ENCODE measurements at places on chromosomes 5 and 9.

DNA sequence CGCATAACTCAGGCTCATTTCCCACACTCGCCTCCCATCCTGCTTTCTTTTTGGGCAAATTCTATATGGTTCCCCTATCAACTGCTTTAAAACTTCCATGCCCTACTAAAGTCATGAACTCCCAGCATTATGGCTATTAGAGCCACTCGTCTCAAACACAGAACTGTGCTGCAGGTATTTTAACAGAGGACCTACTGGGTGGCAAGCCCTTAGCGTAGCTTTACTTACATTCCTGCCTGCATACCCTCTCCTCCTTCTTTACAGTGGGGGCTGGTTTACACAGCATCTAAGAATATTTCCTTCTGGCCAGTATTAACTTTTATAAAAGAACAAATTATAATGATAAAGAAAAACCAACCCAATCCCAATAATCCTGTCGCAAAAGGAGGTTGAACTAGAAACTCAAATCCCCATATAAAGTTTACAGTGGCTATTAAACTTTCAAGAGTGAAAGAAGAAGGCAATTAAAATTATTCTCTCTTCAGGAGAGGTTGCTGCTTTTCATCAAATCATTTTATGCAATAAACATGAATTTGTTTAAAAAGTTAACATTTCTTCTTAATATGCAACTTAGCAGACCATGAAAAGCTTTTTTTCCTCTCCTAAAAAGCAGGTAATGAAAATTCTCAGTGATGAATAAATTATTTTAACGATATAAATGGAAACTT lies 100.6 kb downstream of the ELAVL2 start:
- DNase-seq = no peak

DNA sequence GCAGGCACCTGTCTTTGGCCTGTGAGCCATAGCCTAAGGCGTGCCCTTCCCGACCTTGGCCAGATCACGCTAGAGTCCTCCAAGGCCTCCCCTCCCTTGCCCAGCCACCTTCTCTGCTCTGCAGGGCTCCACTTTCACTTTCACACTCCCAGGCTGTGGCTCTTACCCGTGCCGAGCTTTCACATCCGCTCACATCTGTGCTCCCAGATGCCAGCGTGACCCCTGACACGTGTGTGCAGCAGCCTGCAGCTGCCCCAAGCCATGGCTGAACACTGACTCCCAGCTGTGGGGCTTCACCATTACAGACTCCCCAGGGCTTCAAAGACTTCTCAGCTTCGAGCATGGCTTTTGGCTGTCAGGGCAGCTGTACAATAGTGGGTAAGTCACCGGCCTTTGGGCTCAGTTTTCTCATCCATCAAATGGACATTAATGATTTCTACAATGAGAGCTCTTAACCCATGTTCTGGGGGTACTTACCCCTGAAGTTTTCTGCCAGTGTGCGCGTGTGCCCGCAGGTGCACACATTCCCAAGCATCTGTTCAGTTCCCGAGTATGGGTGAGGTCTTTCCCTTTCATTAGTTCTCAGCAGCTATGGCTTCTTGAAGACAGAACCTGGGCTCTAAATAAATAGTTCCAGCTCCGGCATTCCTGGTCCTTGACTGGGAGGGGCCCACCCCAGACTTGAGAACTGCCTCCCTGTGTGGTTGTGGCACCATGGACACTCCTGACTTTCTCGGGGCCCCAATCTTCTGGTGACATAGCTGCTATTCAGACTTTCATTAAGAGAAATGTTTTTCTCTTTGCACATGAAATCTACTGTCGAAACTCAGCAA lies 118.6 kb downstream of the RGS3 start:
- peak; percentile 72 for DNase-seq

DNA sequence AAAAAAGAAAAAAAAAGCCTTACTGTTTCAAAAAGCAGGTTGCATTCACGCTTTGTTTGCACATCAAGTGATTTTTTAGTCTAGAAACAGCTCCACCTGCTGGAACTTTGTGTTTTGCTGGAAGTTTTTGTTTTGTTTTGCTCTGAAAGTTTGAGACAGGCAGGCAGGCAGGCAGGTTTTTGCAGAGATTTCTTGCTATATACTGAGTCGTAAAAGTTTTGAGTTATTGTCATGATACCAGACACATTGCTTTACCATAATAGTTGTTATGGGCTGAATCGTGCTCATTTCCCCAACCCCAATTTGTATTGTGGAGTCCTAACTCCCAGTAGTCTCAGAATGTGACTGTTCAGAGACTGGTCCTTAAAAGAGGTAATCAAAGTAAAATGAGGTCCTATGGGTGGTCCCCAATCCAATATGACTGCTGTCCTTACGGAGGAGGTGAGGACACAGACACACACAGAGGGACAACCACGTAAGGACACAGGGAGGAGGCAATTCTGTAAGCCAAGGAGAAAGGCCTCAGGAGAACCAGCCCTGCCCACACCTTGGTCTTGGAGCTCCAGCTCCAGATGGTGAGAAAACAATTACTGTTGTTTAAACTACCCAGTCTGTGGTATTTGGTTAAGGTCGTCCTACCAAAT lies 20.9 kb downstream of the OR2Y1 start:
- peak; percentile 17 for DNase-seq

DNA sequence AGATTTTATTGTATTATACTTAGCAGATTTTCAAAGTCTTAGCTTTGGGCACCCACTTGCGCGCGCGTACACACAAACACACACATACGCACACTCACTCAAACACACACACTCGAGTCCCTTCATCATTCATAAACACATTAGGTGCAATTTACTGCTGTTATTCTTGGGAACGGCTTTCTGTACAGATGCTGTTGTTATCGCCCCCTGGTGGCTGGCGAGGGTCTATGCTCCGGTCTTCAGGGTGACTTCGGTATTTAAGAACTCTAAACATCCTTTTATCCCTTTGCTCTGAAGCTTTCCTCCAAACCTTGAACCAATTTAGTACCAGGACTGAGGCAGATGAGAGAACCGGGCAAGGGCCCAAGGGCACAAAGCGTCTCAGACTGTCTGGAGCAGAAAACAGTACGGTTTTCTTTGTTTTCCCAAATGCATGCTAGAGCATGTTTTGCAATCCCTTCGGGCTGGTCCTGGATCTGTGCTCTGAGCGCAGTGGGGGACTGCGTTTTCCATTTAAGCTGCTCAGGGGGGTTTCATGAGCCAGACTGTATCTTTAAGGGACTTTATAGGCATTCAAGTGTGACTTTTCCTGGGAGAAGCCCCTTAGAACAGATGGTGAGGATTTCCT lies 1.7 kb upstream of the SLIT3 start:
- DNase-seq = peak; percentile 78

DNA sequence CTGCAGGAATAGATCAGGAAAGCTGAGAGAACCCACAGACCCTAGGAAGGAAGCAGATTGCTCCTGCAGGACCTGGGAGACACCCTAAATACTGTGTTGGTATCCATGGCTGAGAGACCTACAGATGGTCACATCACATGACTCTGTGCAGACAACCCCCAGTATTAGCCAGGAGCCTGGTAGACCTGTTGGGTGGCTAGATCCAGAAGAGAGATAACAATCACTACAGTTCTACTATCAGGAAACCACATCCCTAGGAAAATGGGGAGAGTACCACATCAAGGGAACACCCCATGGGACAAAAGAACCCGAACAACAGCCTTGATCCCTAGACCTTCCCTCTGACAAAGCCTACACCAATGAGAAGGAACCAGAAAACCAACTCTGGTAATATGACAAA lies 24.2 kb upstream of the MELK start:
- DNase-seq = no peak

GRCh38 chr5:180166176-180166575 lies 42.8 kb downstream of the RASGEF1C start:
- DNase-seq = no peak

DNA sequence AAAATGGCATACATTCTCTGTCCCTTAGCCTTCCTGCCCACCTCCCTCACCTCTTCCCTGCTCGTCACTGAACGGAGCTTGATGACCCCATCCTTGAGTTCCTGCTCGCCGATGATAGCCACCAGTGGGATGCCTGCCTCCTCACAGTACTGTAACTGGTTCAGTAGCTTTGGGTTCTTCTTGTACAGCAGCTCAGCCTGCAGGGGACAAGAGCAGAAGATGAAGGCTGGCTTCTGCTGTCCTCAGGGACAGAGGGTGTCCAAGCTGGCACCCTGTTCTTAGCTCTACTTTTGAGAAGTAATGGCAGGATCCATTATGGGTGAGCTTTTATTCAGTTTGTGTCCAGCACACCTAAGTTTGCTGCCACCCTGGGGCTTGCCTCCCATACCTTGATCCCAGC lies 1.3 kb upstream of the DND1 start:
- no peak for DNase-seq

DNA sequence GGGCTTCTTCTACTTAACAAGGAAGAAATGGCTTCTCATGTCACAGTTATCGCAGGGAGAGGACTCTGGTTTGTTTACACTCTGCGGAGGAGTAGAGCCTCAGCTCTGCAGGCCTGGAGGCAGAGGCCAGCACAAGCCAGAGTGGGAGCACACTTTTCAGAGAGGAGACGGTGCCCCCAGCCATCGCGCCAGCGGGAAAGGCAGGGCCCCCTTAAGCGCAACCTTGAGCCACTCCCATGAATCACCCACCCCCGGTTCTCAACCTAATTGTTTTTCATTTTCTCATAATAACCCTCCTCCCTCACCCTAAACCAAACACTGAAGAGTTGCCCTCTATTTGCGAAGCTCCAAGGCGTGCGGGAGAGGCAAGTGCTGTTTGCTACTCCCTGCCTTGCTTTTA lies 208.4 kb upstream of the TBCA start:
- no peak for DNase-seq

DNA sequence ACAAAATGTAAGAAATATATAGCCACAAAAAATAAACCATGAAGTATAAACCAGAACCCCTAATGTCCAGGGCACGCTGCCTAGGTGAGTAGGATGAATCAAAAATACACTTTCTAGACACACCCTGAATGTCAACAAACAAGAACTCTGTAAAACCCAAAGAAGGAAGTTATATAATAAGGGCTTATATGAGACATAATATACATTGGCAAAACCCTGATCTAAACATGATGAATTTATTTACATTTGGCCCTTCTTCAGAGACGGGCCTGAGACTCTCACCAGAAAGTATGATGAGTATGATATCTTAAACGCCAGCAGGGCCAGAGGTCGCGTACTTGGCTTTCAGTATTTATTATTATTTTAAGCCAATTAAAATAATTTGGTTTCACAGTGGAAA lies 125.1 kb upstream of the FST start:
- no peak for DNase-seq

GRCh38 chr5:78286290-78286689 lies 8.2 kb downstream of the AP3B1 start:
- no peak for DNase-seq

- no peak for DNase-seq
Observed at GRCh38 chr9:126248680-126249079, 77.9 kb upstream of the MVB12B start.

DNA sequence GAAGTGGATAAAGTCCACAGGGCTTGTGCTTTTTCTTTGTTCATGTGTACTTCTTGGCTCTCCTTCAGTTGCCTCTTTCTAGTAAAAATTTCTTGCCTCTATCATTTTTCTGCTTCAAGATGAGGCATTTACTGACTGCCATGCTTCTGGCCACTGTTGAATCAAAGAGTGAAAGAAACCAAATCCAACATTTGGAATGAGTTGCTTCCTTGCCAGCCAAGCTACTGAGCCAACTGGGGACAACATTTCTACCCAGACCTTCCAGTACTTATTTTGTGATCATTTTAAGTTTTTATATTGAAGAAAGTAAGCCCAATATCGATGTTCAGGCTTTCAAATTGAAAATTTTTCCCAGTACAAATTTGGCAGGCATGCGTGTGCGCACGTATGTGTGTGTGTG lies 73.2 kb downstream of the SNCAIP start:
- DNase-seq = peak; percentile 16

DNA sequence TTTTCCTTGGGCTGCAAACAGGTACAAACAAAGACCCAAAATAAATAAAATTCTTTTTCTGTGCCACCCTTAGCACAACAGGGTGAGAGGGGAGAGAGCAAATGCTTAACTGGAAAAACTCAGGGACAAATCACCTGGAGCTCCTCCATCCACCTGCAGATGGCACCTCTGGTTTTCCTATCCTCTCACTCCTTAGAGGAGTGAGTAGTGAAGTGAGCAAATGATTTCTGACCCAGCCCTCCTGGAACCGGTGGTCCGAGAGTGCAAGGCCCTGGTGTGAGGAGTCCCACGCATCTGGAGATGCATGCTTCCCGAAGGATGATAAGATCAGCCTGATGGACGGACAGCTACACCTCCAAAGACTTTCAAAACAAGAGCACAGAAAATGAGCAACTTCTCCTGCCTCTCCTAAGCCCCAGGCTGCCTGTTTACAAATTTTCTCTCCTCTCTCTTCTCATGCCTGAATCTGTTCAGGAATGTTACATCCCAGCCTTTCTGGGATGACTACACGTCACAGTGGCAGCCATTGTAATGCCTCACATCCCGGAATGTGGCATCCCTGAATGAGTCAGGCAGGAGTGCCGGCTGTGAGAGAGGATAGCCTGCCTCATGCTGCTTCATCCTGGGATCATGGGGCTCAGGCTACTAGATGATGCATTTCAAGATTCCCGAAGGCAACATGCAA lies 86.4 kb downstream of the ADRB2 start:
- no peak for DNase-seq

- DNase-seq = no peak
Observed at GRCh38 chr5:150056075-150056443, 30.3 kb downstream of the CSF1R start.

DNA sequence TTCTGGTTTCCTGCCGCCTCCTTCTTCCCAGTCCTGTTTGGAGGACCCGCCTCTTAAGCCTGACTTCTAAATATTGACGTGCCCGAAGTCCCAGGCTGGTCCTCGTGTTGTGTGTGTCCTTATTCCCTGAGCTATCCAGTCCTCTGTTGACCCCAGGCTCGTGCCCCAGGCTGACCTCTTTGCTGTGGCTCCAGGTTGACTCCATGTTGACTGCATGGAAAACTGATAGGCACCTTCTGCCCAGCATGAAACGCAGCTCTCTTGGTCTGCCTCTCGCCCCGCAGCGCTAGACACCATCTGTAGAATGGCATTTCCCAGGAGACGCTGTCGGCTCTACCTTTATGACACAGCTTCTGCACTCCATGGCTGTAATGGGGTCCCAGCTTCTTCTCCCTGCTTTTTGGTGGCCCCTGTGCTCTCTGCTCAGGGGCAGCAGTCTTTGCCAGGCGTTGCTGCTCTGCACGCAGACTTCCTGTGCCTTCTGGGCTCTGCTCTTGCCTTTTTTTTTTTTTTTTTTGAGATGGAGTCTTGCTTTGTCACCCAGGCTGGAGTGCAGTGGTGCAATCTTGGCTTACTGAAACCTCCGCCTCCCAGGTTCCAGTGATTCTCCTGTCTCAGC lies 28.4 kb downstream of the EHMT1 start:
- DNase-seq = no peak

GRCh38 chr9:123389070-123389469 lies 33.1 kb downstream of the CRB2 start:
- DNase-seq = no peak

GRCh38 chr9:93098236-93098946 lies 2.4 kb downstream of the CARD19 start:
- DNase-seq = peak; percentile 67

GRCh38 chr5:176360894-176361436 lies 599 bp downstream of the KIAA1191 start:
- DNase-seq = no peak

- no peak for DNase-seq
Observed at GRCh38 chr9:128323791-128324190, 1.2 kb downstream of the COQ4 start.
